Heart right ventricle (tissue), 16 donors: ENCODE measurements at places on chromosomes 2 and 18.

DNA sequence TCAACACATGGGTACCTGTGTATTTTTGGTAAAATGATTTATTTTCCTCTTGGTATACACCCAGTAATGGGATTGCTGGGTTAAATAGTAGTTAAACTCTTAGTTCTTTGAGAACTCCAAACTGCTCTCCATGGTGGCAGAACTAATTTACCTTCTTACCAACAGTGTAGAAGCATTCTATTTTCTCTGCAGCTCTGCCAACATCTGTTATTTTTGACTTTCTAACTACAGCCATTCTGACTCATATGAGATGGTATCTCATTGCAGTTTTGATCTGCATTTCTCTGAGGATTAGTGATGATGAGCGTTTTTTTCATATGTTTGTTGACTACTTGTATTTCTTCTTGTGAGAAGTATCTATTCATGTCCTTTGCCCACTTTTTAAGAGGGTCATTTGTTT lies 180.6 kb downstream of the FSIP2 start:
- DNase-seq, result no peak

DNA sequence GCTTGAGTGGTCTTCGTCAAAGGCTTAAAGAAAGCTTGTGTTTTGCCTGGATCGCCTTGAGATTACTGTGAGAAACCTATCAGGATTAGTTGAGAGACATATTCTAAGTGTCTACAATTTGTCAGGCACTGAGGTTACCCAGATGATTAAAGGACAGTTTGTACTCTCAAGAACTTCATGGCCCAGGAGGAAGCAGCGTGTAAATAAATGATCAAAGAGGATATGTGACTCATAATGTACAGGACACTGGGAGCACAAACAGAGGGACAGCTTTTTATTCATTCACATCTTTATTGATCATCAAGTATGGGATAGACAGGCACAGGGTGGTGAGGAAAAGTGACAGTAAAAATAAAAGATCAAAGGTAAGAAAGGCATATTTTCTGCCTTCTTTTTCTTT lies 152.6 kb upstream of the FSHR start:
- DNase-seq, result no peak

DNA sequence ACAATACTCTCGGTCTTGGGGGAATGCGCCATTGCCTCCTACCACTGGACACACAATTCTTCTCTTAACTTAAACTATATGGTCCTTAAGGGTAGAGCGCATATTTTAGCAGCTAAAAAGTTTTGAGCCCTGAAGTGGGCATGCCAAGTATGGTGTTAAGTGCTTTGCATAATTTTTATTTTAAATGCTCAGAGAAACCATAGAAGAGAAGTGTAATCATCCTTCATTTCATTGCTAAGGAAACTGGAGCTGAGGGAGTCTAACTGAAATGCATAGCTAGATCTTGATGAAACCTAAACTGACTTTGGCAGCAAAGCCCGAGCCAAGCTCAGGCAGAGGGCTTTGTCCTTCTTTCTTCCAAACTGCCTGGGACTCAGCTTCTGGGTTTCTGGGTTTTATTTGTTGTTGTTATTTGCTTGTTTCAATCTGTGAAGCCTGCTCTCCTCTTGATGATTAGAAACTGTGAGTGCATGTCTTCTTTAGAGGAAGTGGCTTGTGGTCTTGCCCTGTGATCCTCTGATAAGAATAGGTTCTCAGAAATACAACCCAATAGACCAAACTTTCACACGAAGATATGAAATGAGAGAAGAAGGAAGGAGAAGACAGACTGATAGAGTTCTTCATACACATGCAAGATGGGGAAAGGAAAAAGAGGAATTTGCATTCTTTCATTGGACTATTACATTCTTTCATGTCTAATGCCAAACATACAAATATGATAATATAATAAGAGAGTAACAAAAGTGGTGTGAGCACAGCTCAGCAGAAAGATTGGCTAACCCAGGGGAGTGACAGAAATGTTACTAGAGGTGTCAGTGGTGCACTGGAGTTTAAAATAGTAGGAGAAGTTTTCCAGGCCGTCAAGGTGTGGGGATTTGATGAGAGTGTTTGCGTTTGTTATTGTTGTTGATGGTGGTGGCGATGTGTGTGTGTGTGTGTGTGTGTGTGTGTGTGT lies 7.5 kb upstream of the RNF144A start:
- DNase-seq, result no peak

DNA sequence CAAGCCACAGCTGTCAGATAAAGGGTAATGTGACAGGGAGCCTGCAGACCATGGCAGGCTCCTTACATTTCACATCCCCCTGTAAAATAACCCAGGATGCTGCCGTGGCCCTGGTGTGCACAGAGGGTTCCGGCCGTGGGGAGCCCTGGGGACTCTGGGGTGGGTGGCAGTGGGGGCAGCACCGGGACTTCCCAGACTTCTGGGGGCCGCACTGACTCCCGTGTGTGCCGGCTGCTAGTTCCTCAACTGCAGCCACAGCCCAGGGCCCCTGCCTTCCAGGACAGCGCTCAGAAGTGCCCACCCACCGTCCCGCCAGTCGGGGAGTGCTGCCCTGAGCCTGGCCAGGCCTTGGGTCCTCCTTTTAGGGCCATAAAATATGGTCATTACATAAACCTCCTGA lies 56.5 kb downstream of the CIB4 start:
- DNase-seq, result no peak

GRCh38 chr18:39958876-39959275 lies 1996.2 kb upstream of the PIK3C3 start:
- no peak for DNase-seq
